ENCODE measurements at places on chromosomes 16 and 17. TPM values are rescaled to one million over a fixed set of nuclear protein-coding genes. Genes with fewer than 3 reads are reported as not detected.

The IFI35 gene
- 6.3 TPM for total RNA-seq

The CLEC3A gene
- not detected for total RNA-seq

GRCh38 chr16:89184933-89185794 is 13.6 kb downstream of the CDH15 start:
- DNase-seq, result peak; percentile 11

- no peak for DNase-seq
These were observed 97.7 kb downstream of the GSG1L start for GRCh38 chr16:27965801-27966200.

DNA sequence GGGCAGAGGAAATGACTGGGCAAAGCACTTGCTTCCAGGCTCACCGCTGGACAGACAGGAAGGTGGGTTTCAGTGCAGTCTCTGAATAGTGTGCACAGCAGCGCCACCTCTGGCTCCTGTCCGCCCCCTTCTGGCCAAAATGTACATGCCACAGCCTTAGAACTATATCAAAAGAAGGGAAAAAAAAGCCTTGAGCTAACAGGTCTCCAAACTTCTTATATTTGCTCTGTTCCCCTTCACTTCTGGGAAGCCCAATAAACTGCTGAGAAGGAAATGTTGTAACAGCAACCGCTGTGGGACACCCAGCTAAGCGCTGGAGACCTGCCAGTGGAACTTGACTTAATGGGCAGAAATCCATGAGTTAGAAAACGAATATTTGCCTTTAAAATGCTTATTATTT is 17.5 kb downstream of the COG7 start:
- no peak for DNase-seq

GRCh38 chr17:59186850-59187249 is 23.0 kb upstream of the SMG8 start:
- no peak for DNase-seq

DNA sequence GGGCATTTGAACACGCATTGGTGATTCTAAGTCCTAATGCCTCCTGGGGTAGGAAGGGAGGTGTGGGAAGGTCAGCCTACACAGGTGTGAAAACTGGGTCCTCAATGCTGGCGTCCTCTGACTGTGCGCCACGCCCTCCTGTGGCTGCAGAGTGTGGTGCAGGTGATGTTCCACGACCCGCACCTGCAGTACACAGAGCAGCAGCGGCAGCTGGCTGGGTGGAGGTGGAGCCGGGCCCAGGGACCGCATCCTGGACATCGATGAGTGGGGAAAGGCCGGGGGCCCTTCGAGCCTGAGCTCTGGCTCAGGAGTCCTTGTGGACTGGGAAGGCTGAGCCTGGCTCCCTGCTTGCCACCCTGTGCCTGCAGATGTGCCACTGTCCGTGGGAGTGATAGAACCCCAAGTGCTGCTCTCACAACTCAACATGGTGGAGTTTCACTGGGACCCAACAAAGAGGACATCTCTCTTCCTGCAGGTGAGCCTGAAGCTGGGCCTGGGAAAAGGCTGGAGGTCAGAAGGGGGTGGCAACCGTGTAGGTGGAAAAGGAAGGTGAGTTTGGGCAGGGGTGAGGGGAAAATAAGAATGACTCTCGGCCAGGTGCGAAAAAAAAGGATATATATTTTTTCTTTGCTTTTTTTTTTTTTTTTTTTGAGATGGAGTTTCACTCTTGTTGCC is 14.0 kb upstream of the STAC2 start:
- peak; percentile 70 for DNase-seq

Data from mesothelial cell of epicardium (in vitro differentiated cells).